Suprapubic skin (tissue), 4 donors: ENCODE measurements at places on chromosomes 4 and X.

- DNase-seq, result no peak
Measured at GRCh38 chr4:56764775-56765174, 56.7 kb downstream of the SPINK2 start.

DNA sequence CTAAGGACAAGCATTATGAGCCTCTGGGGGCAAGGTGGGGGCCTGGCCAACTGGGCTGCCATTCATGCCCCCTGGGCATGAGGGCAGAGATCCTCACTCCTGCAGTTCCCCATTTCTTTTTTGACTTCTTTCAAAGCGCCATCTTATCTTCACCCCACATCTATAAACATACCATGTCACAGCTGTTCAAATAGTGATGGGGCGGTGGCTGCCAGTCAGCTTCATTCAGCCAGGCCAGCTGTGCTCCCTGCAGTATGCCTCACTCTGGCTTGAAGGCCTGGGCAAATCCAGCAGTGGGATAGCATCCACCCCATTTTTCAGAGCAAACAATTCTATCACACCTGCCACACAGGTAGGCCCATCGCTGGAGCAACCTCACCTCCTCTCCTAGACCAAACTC lies 85.5 kb downstream of the NHSL2 start:
- DNase-seq, result no peak

GRCh38 chrX:17521871-17522693 lies 147.1 kb downstream of the NHS start:
- DNase-seq, result no peak

DNA sequence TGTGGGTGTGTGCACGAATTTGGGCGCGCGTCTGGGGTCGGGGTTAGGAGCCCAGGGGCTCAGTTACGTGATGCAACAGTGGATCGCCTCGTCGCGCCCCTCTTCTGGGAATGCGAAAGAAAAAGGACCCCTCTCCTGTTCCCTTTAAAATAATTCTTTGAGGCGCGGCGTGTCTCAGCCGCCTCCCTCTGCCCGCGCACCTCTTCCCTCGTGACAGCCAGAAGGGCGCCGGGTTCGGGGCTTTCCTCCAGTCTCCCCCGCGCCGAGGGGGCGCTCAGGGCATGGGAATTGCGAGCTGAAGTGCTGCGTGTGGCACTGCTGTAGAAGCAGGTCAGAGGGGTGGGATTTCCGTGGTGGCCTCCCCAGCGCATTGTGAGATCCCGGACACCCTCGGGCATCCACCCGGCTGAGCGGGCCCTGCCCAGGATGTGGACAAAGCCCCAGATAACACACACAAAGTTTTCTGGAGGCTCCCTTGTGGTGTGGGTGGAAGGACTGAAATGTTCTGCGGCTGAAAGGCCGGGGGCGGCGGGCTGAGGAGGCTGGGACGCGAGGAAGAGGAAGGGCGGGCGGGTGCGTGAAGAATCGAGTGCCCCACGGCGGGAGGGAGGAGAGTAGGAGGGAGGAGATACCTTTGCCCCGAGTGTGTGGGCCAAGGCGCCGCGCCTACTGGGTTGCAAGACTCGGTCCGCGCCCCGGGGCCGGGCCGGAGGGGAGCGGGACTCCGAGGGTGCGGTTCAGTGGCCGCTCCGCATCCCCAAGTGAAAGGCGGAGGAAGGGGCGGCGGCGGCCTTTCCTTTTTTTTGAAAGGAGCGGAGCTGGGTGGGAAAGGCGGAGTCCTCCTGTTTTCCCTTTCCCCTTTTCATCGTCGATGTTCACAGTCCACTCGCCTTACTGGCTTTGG lies 752 bp downstream of the SEPTIN11 start:
- peak; percentile 87 for DNase-seq

DNA sequence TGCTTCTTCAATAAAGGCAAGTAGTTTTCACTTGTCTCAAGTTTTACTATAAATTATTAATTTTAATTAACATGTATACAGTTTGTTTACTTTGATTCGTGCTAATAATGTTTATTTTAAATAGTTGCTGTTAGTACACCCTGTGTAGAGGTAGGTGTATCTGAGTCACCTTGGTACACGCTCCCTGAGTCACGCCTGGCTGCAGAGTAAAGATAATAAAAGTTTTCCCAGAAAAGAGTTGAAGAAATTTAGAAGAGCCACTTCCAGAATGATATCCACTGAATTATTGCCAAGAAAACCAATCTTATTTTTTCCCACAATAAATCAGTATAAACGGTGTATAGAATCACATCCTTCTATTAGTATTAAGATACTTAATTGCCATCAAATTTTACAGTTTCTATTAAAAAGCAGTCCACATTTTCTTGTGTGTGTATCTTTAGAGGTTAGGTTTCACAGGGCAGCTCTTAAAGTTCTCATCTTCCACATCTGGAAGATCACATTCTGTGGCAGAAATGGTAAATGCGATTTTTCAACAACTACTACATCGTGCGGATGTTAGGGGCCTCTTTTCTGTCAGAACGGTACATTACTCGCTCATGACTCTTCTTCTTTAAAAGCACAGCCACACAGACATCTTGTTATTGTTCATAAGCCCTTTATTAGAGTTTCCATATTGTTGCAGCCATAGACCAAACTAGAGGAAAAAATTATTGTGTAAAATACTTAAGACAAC lies 55.4 kb downstream of the HADH start:
- no peak for DNase-seq

DNA sequence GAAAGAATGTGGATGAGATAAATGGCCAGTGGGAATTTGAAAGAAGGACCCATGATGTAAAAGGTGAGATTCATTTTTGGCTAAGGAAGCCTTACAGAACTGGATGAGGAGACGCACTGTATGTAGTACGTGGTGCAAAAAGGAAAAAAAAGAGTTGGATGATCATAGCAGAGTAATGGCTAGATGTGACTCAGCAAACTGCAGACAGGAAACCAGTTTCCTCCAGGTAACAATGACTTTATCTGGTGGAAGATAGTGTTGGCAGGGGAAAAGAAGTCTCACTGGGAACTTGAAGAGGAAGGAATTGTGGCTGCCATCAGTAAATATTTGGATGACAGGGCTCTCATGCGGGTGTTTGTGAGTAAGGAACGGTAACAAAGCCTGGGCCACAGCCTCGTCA lies 243.2 kb downstream of the CPE start:
- DNase-seq, result no peak

DNA sequence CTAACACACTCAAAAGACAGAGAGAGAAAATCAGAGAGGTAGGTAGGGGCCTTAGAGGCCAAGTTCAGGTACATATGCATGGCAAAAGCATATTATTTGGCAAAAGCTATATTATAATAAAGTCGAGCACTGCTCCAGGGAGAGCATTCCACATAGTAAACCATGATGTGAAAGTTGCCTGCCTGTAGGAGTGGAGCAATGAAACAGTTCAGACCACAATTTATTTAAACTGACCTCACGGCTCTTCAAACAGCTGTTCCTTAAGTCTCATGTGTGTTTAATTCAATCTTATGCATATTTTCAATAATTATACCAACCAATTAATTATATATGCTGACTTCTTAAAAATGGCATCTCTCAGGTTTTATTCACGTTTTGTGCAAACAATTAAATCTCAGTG lies 3.3 kb downstream of the RFC1 start:
- DNase-seq, result no peak

GRCh38 chrX:2901367-2902036 lies 27.6 kb downstream of the ARSD start:
- no peak for DNase-seq

- DNase-seq, result no peak
Measured at GRCh38 chrX:1388651-1389050, 3.3 kb downstream of the SLC25A6 start.

GRCh38 chrX:110012818-110013485 lies 10.0 kb downstream of the TMEM164 start:
- DNase-seq, result no peak

GRCh38 chr4:118367872-118368271 lies 15.1 kb upstream of the PRSS12 start:
- DNase-seq, result no peak

DNA sequence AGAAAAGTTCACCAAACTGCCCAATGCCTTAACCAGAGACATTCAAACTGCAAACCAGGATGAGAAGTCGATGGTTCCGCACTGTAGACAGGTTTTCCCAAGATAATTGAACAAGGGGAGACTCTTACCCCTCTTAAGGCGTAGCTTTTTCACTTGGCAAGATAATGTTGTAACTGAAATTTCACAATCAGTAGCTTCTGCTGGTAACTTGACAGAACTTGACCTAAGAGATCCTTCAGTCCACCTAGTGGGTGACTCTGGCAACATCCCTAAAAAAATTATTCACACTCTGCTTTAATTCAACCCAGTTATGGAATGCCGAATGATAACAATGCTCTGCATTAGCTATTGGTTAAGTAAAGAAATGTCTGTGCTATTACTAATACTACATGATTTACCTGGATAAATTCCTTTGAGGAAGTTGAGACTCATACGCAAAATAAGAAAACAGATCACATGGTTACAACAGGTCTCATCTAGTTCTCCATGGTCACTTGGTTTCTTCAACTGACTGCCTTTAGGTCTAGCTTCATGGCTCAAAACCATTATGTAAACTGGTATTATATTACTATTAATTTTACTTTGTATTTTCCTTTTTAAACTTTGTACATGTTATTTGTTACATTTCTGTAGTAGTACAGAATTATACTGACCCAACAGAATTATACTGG lies 9.1 kb downstream of the ELF2 start:
- DNase-seq, result no peak

- no peak for DNase-seq
Measured at GRCh38 chrX:29039501-29039900, 452.3 kb downstream of the IL1RAPL1 start.

DNA sequence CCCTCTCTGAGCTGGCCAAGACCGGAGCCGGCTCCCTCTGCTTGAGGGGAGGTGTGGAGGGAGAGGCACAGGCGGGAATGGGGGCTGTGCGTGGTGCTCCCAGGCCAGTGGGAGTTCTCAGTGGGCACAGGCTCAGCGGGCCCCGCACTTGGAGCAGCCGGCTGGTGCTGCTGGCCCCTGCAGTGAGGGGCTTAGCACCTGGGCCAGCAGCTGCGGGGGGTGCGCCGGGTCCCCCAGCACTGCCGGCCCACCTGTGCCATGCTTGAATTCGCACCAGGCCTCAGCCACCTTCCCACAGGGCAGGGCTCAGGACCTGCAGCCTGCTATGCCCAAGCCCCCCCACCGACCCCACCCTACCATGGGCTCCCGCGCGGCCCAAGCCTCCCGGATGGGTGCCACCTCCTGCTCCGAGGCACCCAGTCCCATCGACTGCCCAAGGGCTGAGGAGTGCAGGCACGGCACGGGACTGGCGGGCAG lies 602.5 kb downstream of the KCTD8 start:
- no peak for DNase-seq

GRCh38 chr4:183391204-183391603 lies 53.2 kb upstream of the CDKN2AIP start:
- no peak for DNase-seq
